ENCODE measurements at places on chromosomes 7 and 10.

DNA sequence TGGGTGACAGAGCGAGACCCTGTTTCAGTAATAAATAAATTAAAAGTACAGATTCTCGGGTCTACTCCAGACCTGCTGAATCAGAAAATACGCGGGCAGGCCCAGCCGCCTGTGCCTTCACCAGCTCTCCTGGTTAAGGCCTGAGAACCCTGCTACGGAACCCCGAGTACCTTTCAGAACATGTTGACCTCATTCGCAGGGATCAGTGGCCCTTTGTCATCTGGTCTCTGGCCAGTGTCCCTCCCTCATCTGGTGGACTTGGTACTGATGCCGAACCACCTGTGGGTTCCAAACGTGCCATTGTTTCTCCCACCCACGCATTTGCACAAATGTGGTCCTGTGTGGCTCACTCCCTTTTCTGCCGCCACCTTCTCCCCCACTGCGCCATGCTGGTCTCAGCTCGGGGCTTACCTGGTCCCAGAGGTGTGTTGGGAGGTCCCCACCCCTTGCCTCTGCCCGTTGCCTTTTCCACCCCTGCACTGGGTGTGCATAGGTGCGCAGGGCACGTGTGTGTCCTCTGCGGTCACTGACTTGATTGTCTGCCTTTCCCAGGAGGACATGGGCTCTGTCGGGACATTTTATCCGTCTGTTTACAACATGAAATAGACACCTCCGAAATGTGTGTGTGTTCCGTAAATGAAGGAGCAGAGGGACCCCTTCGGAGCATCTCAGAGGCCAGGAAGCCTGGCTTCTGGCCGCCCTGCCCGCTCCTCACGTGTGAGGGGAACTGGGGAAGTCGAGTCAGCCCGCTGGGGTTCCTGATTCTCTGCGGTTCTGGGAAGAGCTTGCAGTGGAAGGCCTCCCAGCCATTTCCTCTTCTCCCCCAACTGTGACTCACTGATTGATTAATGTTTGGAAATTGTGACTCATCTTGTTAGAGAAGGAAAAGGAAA, 135.2 kb downstream of the CUX1 start:
- no peak for DNase-seq

DNA sequence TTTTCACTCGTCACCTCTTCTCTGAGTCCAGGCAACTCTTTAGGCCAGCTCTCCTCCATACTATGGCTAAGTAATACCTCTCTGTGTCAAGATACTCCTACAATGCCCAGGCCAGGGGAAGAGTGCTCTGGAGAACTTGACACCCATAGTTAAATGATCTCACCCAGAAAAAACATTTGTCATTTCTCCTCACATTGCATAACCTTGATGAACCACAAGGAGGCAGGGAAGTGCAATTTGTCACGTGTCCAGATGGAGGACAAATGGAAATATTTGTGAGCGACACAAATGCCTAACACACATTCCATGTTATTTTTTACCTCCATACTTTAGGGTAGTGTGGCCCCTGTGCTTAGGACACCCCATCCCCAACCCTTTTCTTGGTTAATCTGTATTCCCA, 78.3 kb downstream of the HTR7 start:
- DNase-seq: no peak

GRCh38 chr7:137850571-137850970, 3.8 kb upstream of the DGKI start:
- DNase-seq: no peak

DNA sequence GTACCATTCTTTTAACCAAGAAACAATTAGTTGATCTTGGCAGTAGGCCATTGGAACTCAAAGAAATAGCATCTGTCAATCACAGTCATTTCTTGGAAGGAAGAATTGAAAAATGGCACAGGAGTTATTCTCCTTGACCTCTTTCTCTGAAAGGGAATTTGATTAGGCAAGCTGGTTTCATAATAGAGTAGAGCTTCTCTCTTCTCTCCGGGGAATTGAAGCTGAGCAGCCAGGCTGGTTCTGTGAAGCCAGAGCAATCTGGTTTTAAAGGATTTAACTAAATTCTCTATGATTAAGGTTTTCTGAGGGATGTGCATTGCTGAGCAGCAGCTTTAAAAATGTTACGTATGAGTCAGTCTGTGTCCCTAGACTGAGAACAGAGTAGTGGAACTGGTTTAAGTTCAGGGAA, 70.2 kb downstream of the AHCYL2 start:
- no peak for DNase-seq

DNA sequence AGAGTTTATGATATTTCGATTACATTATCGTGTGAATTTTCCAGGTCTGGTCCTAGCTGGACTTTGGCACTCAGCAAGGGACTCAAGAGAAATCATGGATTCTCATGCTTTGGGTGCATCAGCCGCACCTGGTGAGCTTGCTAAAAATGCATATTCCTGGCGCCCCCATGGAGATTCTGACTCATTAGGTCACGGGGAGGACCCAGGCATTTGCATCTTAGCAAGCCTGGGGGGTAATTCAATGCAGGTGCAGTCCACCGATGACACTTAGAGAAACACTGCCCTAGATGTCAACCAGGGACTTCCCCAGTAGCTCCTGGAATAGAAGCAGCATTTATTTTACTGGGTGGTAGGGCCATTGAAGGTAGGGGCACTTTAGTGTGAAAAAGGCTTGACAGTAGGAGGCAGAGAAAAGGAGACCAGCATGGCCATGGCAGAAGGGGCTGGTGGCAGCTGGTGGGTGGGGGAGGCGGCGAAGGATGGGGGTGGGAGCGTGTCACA, 29.9 kb upstream of the PDCD4 start:
- no peak for DNase-seq

DNA sequence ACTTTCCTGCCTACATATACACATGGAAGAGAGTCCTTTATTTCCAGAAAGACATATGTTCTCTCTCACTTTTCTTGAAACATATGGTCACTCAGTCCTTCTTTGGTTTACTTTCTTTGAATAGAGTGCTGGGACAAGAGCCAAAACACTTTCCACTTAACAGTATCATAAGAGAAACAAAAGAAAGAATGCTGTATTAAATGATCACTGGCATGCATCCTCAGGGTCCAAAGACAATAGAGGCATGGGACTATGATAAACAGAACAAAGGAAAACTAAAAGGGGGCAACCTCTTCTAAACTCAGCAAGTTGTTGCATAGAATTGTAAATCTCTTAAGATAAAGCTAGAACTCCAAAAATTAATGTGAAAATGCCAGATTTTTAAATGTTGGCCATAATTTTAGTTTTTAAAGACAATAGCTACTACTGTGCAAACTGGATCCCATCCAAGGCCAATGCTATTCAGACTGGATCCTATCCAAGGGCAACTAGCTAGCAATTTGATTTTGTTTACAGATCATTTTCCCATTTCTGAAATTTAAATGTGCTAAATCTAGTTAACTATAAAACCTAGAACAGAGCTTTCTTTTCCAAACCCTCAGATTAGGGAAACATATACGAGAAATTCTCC, 687.5 kb downstream of the SORCS3 start:
- no peak for DNase-seq

DNA sequence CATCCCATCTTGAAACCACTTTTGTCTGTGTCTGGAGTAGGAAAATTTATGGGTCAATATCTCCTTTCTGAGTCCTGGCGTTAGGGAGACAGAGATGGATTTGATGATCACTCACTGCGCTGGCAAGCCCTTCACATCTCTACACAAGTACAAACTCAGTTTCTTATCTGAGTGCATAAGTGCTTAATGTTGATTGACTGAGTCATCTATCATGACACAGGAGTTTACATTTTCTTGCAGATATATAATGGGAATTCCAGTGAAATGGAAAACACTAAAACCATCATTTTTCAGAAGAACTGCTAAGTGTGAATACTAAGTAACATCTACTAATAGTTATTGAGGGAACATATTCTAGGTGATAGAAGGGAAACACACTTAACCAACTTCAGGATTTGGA, 763.9 kb upstream of the COBL start:
- no peak for DNase-seq

DNA sequence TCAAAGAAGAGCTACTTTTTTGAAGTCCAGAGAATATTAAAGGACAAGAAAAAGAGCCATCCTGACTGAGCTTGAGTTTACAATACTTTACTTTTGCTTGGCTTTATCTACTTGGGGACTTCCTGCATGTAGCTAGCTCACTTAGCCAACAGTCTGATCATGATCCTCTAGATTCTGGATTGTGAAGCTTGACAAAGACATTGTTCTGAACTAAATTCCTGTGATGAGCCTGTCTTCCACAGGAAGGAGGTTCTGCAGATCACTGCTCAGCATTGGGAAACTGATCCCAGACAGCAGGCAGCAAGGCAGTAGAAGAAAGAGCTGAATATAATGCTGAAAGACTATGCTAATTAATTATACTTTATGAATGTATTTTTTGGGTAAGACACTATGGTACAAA, 296.4 kb downstream of the DGKB start:
- DNase-seq: no peak

All from cerebellar nuclear complex (tissue), 1 donor.